NCI-H1417 (cell line): ENCODE measurements at places on chromosomes 3 and 15.

GRCh38 chr15:33506781-33507296 is 196.1 kb downstream of the RYR3 start:
- DNase-seq, result no peak

DNA sequence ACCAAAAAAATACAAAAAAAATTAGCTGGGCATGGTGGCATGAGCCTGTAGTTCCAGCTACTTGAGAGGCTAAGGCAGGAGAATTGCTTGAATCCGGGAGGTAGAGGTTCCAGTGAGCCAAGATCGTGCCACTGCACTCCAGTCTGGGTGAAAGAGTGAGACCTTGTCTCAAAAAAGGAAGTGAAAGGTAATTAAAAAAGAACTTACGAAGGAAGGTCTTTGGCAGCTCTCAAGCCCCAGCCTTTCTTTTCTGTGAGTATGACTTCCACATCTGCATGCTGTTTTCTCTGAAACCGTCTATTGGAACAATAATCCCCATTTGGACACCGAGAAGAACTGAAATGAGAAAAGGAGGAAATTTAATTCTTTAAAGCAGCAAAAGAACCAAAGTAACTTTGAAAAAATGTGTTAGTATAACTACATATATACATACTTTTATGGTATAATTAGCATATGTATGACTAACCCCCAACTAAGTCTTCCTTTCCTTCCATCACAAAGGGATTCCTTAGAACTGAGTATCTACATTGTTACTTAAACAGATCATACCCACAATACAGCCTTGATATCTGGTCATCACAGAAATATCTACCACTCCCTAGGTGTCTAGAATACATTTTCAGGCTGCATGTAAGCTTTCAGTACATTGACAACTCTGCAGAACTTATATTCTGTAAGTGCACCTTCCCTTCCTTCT is 50.1 kb downstream of the SETD2 start:
- no peak for DNase-seq

- no peak for DNase-seq
Measured at GRCh38 chr3:138031536-138031935, 21.6 kb downstream of the CLDN18 start.

- no peak for DNase-seq
Measured at GRCh38 chr15:66581972-66582537, 16.3 kb upstream of the LCTL start.

- no peak for DNase-seq
Measured at GRCh38 chr15:58285212-58285920, 146.4 kb upstream of the LIPC start.

GRCh38 chr15:95958382-95958781 is 372.1 kb upstream of the NR2F2 start:
- no peak for DNase-seq

- DNase-seq, result no peak
Measured at GRCh38 chr3:171001957-171002694, 24.4 kb downstream of the SLC2A2 start.

DNA sequence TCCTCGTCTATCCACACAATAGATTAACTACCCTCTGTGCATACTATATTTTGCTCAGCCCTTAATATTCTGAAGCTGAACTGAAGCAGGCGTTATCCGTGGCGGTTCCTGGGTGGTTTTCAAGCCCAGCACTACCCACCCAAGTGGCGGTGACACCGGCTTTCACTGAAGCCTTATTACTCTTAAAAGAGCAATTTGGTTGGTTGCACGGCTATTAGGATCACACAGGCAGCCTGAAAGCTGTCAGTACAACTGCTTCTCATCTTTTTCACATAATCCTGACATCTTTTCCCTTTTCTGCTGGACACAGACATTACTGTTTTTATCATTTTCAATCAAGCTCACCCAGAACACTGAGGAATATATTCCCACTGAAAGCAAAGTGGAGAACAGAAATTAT is 525.3 kb upstream of the ZNF717 start:
- DNase-seq, result no peak

DNA sequence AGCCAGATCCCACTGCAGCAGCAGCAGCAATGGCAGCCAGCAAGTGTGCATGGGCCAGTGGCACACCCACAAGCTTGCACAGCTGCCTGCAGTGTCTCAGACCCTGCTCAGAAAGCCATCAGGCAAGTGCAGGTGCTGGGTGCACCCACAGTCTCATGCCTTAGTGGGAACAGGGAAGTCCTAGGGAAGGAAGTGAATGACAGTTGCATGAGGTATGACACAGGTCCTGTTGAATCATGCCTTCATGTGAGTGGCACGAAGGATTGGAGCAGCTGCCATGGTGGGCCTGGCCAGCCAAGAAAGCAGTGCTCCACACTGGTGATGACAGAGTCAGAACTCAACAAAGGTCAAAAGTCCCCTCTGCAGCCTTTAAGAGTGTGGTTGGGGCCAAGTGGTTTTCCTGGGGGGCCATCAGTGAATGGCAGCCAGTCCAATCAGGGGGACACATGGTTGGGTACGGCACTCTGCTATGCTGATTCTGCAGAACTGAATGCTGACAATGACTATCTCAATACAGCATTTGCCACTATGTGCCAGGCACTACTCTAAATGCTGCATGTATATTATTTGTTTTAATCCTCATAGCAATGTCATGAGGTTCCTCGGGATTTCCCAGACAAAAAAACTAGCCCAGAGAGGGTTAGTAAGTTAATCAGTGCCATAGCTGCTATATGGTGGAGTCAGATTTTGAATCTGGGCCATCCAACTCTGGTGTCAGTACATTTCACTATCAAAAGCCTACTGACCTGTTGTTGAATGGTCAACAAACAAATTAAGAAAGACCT is 94.3 kb downstream of the AQP9 start:
- no peak for DNase-seq

DNA sequence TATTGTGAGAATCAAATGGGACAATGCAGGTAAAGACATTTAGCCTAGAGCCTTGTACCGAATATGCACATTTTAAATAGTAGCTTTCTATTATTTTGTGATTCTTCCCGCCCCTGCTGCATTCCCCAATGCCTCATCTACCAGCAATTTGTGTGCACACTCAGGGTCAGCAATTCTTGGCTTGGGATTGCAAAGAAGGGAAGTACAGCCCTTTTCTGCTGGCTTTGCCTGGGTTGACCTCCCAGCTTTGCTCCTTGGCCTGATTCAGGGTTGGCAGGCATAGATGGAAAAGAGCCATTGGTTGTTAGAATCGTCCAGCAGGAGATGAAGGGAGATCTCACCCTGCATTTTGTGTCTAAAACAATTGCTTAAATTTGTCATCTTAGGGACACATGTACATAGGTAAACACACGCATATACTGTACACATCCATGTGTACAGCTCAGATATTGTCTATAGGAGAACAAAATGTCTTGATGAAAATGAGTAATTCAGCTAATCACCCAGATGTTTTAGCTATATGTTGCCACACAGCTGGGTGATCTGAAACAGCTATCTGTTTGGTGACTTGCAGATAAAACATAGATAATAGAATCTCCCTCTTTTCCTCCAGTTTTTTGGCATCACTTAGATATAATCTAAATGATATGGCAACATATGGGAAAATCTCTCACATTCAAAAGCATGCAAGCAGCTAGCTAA is 340.9 kb upstream of the TBL1XR1 start:
- no peak for DNase-seq

GRCh38 chr15:98561169-98561941 is 87.0 kb upstream of the IGF1R start:
- DNase-seq, result no peak

DNA sequence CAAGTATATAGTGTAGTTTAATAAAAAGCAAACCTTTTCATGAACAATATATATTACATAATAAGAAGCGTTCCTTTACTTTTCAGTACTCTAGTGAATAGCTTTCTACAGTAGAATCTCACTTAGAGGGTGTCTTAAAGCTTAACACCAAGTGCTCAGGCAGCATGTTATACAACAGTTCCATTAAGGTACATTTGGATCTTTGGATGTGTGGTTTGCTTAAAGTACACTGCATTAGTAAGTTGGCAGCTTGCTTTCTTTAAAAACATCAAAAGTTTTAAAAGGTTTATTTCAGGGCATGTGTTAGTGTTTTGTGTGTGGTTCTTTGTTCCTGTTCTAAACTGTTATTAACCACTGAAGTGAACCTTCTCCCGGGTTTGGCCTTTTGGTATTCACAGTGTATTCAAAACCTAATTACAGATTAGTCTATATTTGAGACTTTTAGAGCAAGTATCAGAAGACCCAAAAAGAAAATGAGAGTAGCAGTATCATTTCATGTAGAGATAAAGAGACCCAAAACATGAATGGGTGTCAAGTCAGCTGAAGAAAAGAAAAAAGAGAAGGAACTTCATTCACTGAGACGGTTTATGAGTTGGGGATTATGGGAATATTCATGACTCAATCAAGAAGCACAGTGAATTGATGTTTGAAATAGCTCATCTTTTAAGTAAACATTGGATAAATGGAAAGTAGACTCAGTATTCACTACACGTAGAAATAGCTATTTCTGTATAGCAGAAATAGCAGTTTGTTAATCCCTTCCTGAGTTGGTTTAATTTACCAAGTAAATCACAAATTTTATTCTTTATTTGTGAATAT is 93.9 kb downstream of the OPA1 start:
- no peak for DNase-seq

- no peak for DNase-seq
Measured at GRCh38 chr3:57112206-57112605, 51.7 kb downstream of the SPATA12 start.

- no peak for DNase-seq
Measured at GRCh38 chr15:70257047-70257446, 159.3 kb upstream of the TLE3 start.

GRCh38 chr15:66131831-66132230 is 121.7 kb downstream of the MEGF11 start:
- DNase-seq, result peak; percentile 68

- DNase-seq, result no peak
Measured at GRCh38 chr3:72375237-72376076, 472.8 kb downstream of the SHQ1 start.

DNA sequence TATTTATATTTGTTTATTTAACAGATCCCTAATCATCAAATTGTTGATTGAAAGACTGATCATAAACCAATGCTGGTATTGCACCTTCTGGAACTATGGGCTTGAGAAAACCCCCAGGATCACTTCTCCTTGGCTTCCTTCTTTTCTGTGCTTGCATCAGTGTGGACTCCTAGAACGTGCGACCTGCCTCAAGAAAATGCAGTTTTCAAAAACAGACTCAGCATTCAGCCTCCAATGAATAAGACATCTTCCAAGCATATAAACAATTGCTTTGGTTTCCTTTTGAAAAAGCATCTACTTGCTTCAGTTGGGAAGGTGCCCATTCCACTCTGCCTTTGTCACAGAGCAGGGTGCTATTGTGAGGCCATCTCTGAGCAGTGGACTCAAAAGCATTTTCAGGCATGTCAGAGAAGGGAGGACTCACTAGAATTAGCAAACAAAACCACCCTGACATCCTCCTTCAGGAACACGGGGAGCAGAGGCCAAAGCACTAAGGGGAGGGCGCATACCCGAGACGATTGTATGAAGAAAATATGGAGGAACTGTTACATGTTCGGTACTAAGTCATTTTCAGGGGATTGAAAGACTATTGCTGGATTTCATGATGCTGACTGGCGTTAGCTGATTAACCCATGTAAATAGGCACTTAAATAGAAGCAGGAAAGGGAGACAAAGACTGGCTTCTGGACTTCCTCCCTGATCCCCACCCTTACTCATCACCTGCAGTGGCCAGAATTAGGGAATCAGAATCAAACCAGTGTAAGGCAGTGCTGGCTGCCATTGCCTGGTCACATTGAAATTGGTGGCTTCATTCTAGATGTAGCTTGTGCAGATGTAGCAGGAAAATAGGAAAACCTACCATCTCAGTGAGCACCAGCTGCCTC is 14.7 kb downstream of the THBS1 start:
- no peak for DNase-seq

GRCh38 chr3:59575113-59576001 is 525.5 kb upstream of the CFAP20DC start:
- DNase-seq, result peak; percentile 88

DNA sequence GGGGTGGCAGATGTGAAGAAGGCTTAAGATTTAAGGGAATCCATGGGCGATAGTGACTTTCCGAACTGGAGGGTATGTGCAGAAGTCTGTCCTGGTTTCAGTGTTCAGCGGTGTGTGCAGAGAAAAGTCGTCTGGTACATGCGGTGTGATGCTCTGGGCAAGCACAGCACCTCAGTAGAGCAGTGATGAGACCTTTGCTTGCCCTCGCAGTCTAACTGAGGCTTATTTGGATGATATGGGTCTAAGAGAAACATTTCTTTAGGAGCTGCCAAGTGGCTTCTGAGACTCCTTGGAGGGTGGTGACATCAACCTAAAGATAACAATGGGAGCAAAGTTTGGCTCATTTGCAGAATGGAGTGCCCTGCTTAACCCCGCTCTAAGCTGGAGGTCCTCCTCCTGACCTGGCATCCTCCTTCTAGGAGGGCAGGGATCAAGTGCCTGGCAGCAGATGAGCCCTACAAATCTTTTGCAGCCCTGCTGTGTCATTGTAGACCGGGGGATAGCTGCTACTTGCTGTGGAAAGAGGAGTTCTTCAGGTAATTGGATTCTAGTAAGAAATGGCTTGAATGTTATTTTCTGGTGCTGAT is 228.1 kb upstream of the AZI2 start:
- DNase-seq, result peak; percentile 60

DNA sequence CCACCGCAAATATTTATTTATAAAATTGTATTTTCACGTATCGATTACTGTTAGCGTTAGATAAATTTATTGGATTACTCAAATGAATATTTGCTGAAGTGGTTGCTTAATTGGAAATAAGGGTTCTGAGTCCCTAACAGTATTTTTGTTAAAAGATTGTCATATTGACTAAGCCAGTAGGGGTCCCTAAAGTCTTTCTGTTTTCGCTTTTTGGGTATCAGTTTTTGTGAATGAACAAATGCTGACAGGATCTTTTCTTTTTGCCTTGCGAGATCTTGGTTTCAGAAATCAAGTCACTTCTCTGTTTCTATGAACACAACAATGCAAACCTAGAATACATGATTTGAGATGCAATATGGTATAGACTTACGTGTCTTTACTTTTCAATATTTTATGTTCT is 7.1 kb downstream of the RAD51 start:
- DNase-seq, result peak; percentile 1

DNA sequence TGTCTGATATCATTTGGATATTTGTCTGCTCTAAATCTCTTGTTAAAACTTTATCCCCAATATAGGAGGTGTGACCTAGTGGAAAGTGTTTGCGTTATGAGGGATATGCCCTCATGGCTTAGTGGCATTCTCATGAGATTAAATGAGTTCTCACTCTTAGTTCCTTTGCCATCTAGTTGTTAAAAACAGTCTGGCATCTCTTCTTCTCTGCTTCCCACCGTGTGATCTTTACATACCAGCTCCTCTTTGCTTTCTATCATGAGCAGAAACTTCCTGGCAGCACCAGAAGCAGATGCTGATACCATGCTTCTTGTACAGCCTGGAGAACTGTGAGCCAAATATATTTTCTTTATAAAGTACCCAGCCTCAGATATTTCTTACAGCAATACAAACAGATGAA is 33.0 kb downstream of the NLGN1 start:
- no peak for DNase-seq

GRCh38 chr3:157906627-157907026 is 199.6 kb downstream of the SHOX2 start:
- DNase-seq, result no peak

- peak; percentile 63 for DNase-seq
Measured at GRCh38 chr3:16516695-16517481, 3.4 kb upstream of the RFTN1 start.
